ENCODE measurements at places on chromosomes 6 and 20.

- DNase-seq: no peak
Observed at GRCh38 chr20:36408219-36408618, 102.1 kb downstream of the DLGAP4 start.

DNA sequence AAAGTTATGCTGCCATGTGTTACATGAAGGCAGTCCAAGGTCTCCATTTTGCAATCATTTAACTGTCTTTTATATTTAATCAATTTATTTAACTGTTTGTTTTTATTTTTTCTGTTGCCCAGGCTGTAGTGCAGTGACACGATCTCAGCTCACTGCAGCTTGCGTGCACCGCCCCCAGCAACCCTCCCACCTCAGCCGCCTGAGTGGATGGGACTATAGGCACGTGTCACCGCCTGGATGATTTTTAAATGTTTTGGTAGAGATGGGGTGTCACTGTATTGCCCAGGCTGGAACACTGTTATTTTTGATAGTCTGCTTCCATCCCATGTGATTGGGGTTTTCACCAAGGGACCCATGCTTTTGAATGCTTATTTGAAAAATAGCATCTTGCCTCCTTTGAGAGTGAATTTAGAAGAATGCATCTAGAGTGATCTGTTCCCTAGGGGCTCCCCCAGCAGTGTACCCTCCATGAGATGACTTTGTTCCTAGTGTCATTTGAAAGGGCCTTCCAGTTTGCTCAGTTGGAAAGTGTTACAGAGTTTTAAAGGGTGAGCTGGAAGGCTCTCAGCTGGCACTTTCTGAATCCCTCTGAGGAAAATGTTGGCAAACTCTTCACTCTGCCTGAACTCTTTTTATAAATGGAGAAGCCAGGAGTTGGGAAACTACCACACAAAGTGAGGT is 143.4 kb downstream of the JARID2 start:
- no peak for DNase-seq

- DNase-seq: no peak
Observed at GRCh38 chr6:126002755-126003679, 16.7 kb downstream of the TRMT11 start.

DNA sequence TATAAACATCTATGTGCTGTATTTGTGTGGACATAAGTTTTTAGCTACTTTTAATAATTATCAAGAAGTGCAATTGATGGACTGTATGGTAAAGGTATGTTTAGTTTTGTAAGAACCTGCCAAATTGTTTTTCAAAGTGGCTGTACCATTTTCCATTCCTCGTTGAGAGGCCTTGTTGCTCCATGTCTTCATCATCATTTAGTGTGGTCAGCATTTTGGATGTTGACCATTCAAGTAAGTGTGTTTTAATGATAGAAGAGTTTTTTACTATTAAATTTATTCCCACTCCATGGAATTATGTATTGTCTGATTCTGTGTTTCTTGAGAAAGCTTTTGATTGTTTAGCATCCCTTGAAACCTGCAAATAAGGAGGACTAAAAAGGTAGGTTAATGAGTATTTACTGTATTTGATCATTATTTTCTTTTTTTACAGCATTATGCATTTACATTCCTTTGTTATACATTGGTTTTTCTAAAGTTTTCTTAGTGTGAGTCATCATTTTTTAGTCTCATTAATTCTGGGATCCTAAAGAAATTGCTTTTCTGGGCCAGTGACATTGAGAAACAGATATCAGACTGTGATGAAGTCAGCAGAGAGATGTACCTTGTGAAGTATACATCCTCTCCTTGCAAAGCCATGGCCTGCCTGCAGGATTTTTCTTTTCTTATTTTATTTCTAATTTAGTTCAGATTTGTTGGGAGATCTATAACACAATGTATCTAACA is 312.8 kb upstream of the PTCHD4 start:
- DNase-seq: no peak

GRCh38 chr20:23156170-23156841 is 70.2 kb upstream of the CD93 start:
- no peak for DNase-seq

- DNase-seq: no peak
Observed at GRCh38 chr20:4736875-4737274, 15.2 kb downstream of the PRND start.

GRCh38 chr6:83615025-83615999 is 93.6 kb downstream of the SNAP91 start:
- no peak for DNase-seq

GRCh38 chr20:37276494-37277252 is 12.8 kb upstream of the MANBAL start:
- DNase-seq: no peak

GRCh38 chr6:165654144-165654543 is 8.9 kb downstream of the PDE10A start:
- DNase-seq: no peak

DNA sequence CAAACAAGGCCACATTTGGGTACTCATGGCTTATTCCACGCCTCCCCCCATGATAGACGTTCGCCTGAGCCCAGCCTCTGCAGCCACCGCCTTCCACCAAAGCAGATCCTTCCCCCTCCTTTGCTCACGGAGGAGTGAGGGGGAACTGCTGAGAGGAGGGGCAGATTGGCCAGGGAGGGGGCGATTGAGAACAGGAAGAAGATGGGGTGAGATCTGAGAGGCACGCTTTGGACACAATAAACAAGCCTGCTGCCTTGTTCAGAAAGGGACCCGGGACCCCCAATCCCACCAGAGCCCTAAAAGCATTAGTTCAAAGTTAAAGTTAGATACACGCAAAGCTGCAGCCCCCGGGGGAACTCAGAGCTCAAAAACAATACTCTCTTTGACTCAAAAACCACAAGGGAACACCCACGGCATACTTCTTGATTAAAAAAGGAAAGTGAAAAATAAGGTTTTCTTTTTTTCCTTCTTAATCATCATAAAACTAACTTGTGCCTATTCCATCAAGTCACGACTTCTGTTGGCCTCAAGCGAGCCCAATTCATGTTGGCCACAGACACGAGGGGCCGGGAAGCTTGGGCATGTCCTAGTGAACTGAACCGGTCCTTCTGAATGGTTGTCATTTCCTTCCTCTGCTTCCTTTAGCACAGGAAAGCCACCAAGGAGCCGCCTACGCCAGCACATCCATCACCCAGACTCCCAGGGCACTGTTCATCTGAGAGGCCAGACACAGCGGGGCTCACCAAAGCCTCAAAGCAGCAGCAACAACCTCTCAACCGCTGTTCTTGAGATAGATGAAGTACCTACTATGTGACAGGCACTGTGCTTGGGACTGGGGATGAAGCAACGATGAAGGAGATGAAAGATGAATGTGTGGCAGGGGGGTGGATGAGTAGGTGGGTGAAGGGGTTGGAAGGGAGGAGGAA is 44.7 kb downstream of the NFATC2 start:
- DNase-seq: peak; percentile 53

GRCh38 chr20:8720089-8720488 is 348.8 kb upstream of the PLCB4 start:
- DNase-seq: no peak
